ENCODE measurements at places on chromosomes 4 and X.

DNA sequence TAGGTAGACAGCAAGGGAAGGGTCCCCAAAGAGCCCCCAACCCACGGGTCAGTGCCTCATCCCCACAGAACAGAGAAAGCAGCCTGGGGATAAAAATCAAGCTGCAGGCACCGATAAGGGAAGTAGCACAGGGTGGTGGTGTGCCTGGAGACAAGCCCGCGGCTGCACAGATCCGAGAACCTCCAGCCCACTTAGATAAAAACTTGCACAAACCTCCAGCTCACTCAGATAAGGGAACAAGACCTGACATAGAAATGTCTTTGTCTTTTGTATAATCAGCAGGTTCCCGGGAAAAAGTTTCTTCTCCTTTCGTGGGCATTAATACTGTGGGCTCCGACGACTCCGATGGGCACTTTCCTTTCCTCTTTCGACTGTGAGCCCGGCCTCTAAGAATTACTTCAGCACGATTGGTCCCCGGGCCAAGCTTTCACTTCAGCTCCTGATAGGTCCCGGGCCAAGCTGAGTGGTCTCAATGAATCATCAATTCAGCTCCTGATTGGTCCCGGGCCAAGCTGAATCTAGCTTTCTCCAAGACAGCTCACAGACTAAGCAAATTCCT lies 32.4 kb downstream of the PRDX4 start:
- DNase-seq = no peak

GRCh38 chr4:89358935-89359638 lies 51.5 kb upstream of the GPRIN3 start:
- no peak for DNase-seq

DNA sequence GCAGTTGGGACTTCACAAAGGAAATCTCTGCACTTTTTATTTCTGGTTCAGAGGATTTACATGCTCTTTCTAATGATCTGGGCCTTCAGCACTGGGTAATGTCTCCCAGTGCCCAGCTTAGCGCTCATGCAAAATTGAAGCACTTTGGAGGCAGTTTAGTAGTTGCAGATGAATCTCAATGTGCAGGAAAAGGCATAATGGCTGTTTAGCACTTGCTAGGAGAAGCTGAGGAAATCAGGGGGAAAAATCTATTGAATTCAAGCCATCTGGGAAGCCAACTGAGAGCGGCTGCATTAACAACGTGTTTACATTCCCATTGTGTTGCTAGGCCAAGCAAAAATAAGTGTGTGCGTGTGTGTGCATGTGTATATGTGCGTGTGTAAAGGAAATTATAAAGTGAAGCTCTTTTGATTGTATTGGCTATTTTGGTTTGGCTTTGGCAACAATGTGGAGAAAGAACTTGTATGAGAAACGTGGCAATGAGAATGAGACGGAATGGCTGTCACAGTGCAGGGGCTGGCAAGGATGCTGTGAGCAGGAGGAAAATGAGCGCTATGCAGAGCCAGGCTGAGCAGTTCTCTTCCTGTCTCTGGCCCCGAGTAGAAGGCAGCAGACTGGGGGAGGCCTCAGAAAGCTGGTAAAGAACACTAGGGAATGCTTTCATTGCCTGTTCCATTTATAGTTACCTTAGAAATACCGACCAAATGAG lies 231.5 kb downstream of the UNC5C start:
- no peak for DNase-seq

- DNase-seq = no peak
These were observed 392.8 kb downstream of the GPM6A start for GRCh38 chr4:175419236-175419718.

- no peak for DNase-seq
These were observed 214.5 kb downstream of the NAF1 start for GRCh38 chr4:162952232-162952631.

All from activated CD4-positive, alpha-beta T cell treated with anti-CD3 and anti-CD28 coated beads, Interleukin-2, Interleukin-4, amounts not matched to agents 100 ng/mL and 50 ng/mL, durations not matched to agents 16 hours and 8 hours (primary cell).